Memory B cell (primary cell): ENCODE measurements at places on chromosomes 7 and 10.
A peak's percentile ranks its signal among the peaks of the same experiment; 100 is the strongest.

- no peak for DNase-seq
- peaks cover 3% of the 10 kb centered on the region for H3K4me1 ChIP-seq
- H3K4me3 ChIP-seq, result no peak overlapping the region
These were observed 94.8 kb downstream of the PRPF18 start for GRCh38 chr10:13681528-13681927.

- H3K36me3 ChIP-seq, result peaks cover 6% of the 10 kb centered on the region
- peaks cover 21% of the 10 kb centered on the region for H3K4me1 ChIP-seq
- DNase-seq, result no peak
- H3K27me3 ChIP-seq, result peaks cover 5% of the 10 kb centered on the region
- H3K4me3 ChIP-seq, result no peak overlapping the region
These were observed 2.7 kb upstream of the IQUB start for GRCh38 chr7:123537026-123537642.

DNA sequence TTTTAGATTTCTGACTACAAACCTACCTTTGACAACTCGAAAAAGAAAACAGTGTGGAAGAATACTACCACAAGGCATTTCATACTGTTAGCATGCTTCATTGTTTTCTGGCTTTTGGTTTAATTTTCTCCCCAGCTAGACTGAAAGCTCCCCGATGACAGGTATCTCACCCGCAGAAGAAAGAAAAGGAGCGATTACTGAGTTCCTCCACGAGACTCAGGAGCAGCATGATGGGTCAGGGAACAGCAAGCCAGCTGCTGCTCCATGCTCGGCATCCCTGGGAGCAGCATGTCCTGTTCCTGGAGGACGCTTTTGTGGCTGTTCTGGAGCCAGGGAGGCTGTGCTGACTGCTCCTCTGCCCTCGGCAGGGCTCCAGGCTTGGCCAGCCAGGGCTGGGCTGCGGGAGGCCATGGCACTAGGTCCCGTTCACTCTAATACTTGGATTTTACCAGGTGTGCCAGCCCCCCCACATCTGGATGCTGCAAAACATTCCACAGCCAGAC, 133.4 kb downstream of the PRKAG2 start:
- no peaks in the 10 kb centered on the region for H3K27me3 ChIP-seq
- no peak for DNase-seq
- peaks cover 7% of the 10 kb centered on the region for H3K36me3 ChIP-seq
- no peak overlapping the region for H3K4me3 ChIP-seq
- H3K27ac ChIP-seq, result no peak overlapping the region
- H3K4me1 ChIP-seq, result peaks cover 7% of the 10 kb centered on the region

DNA sequence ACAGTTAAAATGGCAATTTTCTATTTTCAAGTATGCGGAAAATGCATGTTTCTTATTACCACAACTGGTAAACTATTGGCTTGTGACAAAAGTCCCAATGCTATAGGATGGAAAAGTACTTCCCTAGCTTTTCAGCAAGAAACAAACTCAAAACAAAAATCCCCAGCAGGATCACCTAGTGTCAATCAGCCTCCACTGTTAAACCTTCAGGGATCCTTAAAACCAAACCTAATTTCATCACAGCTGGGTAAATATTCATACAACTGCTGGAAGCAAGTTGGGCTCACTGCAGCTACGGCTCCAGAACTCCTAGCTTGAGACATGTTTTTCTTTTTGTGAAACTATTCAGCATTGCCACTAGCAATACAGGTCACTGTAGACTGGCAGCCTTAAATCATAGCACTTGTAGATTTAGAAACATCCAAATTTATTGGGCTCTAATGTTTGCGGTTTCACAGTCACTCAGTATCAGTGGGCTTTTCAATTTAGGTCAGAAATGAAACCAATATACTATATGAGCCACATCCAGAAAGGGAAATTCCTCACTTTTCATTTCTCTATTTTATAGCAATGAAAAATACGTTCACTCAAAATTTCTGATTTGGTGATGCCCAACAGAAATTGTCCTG, 145.2 kb upstream of the ANK3 start:
- DNase-seq, result no peak
- no peaks in the 10 kb centered on the region for H3K27me3 ChIP-seq
- peaks cover 10% of the 10 kb centered on the region for H3K36me3 ChIP-seq
- no peak overlapping the region for H3K4me3 ChIP-seq

GRCh38 chr7:28722684-28723083, 235.4 kb downstream of the TRIL start:
- DNase-seq, result no peak
- H3K27me3 ChIP-seq, result no peaks in the 10 kb centered on the region
- no peaks in the 10 kb centered on the region for H3K36me3 ChIP-seq
- no peak overlapping the region for H3K27ac ChIP-seq
- H3K4me3 ChIP-seq, result no peak overlapping the region

GRCh38 chr10:103449208-103450144, 2.7 kb downstream of the CALHM2 start:
- no peak for DNase-seq
- H3K4me1 ChIP-seq, result peaks cover 36% of the 10 kb centered on the region
- peak overlapping the region; percentile 74 for H3K27ac ChIP-seq
- H3K27me3 ChIP-seq, result no peaks in the 10 kb centered on the region
- H3K4me3 ChIP-seq, result peak overlapping the region; percentile 69

DNA sequence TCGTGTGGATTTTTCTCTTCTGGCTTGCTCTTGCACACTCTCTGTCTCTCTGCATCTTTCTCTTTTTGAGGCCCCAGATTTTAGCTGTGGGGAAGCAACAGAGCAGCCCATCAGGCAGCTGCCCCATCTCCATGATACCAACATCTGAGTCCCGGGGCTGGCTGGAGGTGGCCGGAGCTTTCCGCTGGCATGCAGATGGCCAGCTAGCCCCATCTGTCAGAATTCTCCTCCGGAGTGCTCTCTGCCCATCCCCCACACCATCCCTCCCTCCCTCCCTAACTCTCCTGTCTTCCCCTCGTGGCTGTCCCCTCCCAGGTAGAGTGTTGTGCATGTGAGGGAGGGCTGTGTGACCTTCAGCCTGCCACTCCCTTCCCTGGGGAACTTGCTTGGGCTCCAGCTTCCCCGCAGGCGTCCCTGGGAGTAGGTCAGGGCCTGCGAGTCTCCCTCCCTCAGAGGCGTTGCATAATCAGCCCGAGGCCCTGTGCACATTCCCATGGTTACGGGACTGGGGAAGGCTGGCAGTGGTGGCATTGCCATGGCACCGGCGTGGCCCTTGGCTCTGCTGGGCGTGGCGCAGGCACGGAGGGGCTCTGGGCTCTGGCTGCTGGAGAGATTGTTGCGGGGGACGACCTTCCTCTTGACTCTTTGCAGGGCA, 24.7 kb downstream of the GHRHR start:
- no peak overlapping the region for H3K27ac ChIP-seq
- no peak overlapping the region for H3K4me3 ChIP-seq
- no peak for DNase-seq
- H3K4me1 ChIP-seq, result peaks cover 8% of the 10 kb centered on the region
- H3K36me3 ChIP-seq, result no peaks in the 10 kb centered on the region
- H3K27me3 ChIP-seq, result peaks cover 31% of the 10 kb centered on the region

GRCh38 chr7:131943646-131944045, 387.2 kb upstream of the PODXL start:
- no peak overlapping the region for H3K27ac ChIP-seq
- no peak overlapping the region for H3K4me3 ChIP-seq
- H3K36me3 ChIP-seq, result no peaks in the 10 kb centered on the region
- no peak for DNase-seq
- H3K4me1 ChIP-seq, result no peaks in the 10 kb centered on the region

DNA sequence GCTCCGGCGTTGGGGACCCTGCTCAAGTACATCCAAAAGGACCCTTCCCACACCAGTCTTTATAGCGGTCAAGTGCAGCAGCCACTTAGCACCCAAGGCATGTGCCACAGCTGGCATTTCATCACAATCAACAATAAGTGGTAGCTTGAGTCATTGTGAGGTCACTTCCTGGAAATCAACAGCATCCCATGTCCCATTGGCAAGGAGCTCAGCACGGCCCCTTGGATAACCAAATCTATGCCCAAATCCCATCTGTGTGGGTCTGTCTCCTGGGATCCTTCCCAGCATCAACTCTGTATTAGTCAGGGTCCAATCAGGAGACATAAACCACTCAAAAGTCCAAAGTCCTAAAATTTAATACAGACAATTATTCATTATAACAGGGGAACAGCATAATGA, 27.1 kb downstream of the MDH2 start:
- no peak for DNase-seq
- peaks cover under 1% of the 10 kb centered on the region for H3K27me3 ChIP-seq
- H3K4me1 ChIP-seq, result peaks cover 4% of the 10 kb centered on the region
- H3K27ac ChIP-seq, result no peak overlapping the region

DNA sequence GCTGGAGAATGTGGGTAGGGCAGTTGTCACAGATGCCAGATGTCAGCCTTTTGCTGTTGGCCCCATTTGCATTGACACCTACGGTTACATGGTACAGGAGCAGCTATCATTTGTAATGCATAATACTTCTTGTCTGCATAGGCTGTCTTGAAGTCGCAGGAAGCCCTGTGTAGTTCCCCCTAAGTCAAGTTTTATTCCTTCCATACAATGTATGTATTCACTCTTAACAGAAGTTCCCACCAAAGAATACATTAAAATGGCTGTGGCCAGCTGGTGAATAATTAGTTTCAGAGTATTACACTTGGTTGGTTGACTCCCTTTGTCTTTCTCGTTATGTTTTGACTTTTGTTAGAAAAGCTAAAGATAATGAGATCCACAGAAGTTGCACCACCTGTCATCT, 1169.0 kb downstream of the REEP3 start:
- H3K27me3 ChIP-seq, result no peaks in the 10 kb centered on the region
- no peaks in the 10 kb centered on the region for H3K4me1 ChIP-seq
- no peak for DNase-seq
- no peak overlapping the region for H3K4me3 ChIP-seq
- H3K36me3 ChIP-seq, result no peaks in the 10 kb centered on the region

GRCh38 chr10:51257511-51258248, 183.4 kb downstream of the PRKG1 start:
- no peaks in the 10 kb centered on the region for H3K36me3 ChIP-seq
- H3K27me3 ChIP-seq, result no peaks in the 10 kb centered on the region
- H3K4me1 ChIP-seq, result no peaks in the 10 kb centered on the region
- no peak overlapping the region for H3K27ac ChIP-seq

GRCh38 chr10:30974773-30975415, 56.8 kb downstream of the ZNF438 start:
- H3K4me1 ChIP-seq, result no peaks in the 10 kb centered on the region
- no peaks in the 10 kb centered on the region for H3K27me3 ChIP-seq
- peaks cover 15% of the 10 kb centered on the region for H3K36me3 ChIP-seq
- H3K27ac ChIP-seq, result no peak overlapping the region
- no peak overlapping the region for H3K4me3 ChIP-seq

- DNase-seq, result no peak
- H3K27ac ChIP-seq, result no peak overlapping the region
- peaks cover 6% of the 10 kb centered on the region for H3K27me3 ChIP-seq
- H3K4me1 ChIP-seq, result peaks cover 5% of the 10 kb centered on the region
- no peaks in the 10 kb centered on the region for H3K36me3 ChIP-seq
These were observed 3.7 kb downstream of the PRF1 start for GRCh38 chr10:70598857-70599295.

DNA sequence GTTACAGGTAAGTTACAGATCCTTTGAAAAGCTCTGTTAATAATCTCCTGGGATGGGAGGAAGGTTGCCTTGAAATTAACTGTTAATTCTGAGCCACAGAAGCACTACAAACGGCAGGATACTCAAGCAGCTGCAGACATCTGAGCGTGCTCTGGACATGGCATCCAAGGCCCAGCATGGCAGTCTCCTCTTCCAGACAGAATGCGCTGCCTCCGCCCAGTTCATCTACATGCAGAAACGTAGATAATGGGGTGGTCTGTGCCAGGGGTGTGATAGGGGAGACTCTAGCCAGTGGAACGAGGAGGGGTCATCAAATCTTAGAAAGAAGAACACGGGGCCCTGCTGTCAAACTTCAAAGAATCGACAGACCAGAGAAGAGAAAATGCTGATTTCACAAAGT, 13.8 kb downstream of the VIPR2 start:
- no peaks in the 10 kb centered on the region for H3K36me3 ChIP-seq
- H3K4me1 ChIP-seq, result no peaks in the 10 kb centered on the region
- H3K27ac ChIP-seq, result no peak overlapping the region
- H3K4me3 ChIP-seq, result no peak overlapping the region
- peaks cover 5% of the 10 kb centered on the region for H3K27me3 ChIP-seq

DNA sequence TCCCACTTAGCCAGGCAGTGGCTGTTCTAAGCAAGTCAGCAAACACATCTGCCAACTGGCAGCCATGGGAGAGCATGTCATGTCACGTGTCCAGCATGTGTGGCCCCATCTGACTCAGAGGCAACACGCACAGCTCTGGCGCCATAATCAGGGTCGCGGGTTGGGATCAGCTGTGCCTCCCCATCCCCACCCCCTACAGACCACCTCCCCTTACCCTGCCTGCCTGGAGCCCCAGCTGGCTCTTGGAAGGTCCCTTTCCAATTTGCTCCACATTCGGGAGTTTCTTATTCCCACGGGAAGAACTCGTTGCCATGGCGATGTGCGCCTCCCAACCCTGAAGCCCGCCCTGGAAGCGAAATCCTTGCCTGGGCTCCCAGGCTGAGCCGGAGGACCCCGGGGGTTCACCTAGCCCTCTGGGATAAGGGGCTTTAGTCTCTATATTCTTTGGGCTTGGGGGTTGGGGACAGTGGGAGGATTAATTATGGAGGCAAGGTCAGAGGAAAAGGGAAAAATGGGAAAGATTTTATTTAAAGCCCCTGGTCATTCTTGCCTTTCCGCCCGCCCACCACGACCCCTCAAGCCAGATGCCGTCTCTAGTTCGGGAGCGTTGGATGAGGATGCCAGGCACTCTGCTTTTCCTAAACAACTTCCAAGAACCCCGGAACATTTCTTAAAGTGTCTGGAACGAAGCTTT, 283.7 kb downstream of the ZEB1 start:
- H3K4me3 ChIP-seq, result peak overlapping the region; percentile 67
- H3K36me3 ChIP-seq, result no peaks in the 10 kb centered on the region
- H3K27ac ChIP-seq, result no peak overlapping the region
- H3K4me1 ChIP-seq, result peaks cover 7% of the 10 kb centered on the region
- no peak for DNase-seq

DNA sequence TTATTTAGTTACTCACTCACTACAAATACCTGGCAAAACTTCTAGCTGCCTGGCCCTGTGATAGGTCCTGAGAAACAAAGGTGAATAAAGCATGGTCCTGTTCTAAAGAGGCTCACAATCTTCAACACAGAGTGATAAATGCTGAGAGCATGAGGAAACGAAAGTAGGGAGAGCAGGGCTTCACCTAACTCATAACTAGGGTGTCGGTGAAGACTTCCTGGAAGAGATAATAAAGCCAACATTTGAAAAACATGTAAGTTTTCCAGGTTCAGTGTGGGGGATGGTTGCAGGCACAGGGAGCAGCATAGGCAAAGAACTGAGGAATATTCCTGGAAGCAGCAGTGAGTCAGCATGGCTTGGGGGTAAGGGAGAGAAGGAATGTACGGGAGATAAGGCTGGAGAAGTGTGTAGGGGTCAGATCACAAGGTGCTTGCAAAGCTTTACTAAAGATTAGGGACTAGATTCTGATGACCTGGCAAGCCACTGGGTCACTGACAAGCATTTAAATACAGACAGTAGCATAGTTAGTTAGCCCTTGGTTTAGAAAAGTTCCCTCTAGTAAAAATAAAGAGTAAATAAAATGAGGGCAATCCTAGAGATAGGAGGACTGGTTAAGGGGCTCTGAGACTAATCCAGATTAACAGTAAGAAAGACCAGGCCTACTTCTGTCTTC, 5.1 kb downstream of the KEL start:
- H3K27me3 ChIP-seq, result peaks cover 13% of the 10 kb centered on the region
- H3K27ac ChIP-seq, result no peak overlapping the region
- peaks cover 7% of the 10 kb centered on the region for H3K36me3 ChIP-seq
- DNase-seq, result no peak
